ENCODE measurements at places on chromosomes 1 and 21.
A peak's percentile ranks its signal among the peaks of the same experiment; 100 is the strongest.

- no peak for DNase-seq
Observed at GRCh38 chr1:30449003-30449402, 274.4 kb downstream of the MATN1 start.

DNA sequence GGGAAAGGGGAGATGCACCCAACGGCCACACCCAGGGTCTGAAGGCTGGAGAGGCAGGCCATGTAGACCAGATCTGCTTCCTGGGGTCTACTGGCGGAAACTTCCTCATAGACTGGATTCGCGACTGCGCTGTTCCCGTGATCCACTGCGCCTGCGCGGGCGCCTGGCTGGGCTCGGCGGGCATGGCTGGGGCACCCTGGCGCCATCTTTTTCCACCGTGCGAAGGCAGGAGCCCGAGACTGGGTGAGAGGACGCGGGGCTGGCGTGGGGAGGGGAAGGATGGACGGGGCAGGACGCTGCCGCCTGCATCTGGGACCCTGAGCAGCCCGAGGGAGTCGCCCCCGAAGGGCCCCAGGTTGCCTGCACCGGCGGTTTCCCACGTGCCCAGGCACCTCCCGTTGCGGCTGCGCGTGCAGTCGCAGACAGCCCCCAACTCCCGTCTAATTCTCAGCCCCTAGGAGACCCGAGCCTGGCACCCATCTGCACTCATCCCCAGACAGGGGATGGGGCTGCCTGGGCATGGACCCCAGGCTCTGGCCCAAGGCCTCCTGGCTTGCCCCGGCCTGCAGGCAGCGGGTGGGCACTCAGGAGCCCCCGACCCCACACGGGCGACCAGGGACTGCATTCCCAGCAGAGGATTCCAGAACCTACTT lies 12.4 kb upstream of the FAM3B start:
- no peak for DNase-seq

- DNase-seq: peak; percentile 66
Observed at GRCh38 chr1:28208818-28209441, 23.9 kb downstream of the DNAJC8 start.

- DNase-seq: no peak
Observed at GRCh38 chr21:43367296-43367695, 59.6 kb downstream of the SIK1 start.

- DNase-seq: peak; percentile 77
Observed at GRCh38 chr1:147586414-147586813, 45.1 kb downstream of the BCL9 start.

- DNase-seq: no peak
Observed at GRCh38 chr1:119660253-119661083, 12.4 kb upstream of the ZNF697 start.

GRCh38 chr1:213719462-213719861 lies 268.3 kb upstream of the PROX1 start:
- DNase-seq: no peak

- no peak for DNase-seq
Observed at GRCh38 chr1:178301141-178301540, 195.6 kb downstream of the CLEC20A start.

GRCh38 chr1:9421533-9421873 lies 117.8 kb upstream of the SLC25A33 start:
- no peak for DNase-seq
